Naive thymus-derived CD4-positive, alpha-beta T cell (primary cell): ENCODE measurements at places on chromosomes 7 and 10.

GRCh38 chr7:3138997-3139396, 95.3 kb upstream of the CARD11 start:
- no peak for DNase-seq

- no peak for DNase-seq
These were observed 212.4 kb upstream of the NPSR1 start for GRCh38 chr7:34445653-34446052.

GRCh38 chr7:38545977-38546376, 85.2 kb downstream of the AMPH start:
- DNase-seq = no peak

GRCh38 chr10:133454204-133454893, 604 bp downstream of the SCART1 start:
- no peak for DNase-seq

GRCh38 chr10:86255405-86256251, 111.0 kb downstream of the GRID1 start:
- DNase-seq = no peak
